Fibroblast of mammary gland (primary cell): ENCODE measurements at places on chromosomes 4 and X.

- DNase-seq = peak; percentile 65
These were observed 92.5 kb upstream of the BRS3 start for GRCh38 chrX:136395271-136395670.

DNA sequence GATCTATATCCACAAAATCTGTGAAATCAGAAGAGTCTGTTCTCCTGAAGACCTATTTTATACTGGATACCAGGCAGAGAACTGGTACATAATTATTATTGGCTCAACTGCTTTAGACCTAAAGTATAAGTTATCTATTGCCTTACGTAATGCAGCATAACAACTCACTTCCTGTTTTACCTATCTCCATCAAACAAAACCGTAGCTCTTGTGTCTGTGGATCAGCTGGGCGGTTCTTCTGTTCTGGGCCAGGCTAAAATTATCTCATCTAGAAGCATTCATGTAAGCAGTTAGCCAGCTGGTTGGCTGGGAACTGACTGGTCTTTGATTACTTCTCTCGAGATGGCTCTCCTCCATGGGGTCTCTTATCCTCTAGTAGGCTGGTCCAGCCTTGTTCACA, 57.8 kb downstream of the PPP1R2C start:
- DNase-seq = no peak

- peak; percentile 11 for DNase-seq
These were observed 12.4 kb upstream of the PIN4 start for GRCh38 chrX:72169008-72169728.

DNA sequence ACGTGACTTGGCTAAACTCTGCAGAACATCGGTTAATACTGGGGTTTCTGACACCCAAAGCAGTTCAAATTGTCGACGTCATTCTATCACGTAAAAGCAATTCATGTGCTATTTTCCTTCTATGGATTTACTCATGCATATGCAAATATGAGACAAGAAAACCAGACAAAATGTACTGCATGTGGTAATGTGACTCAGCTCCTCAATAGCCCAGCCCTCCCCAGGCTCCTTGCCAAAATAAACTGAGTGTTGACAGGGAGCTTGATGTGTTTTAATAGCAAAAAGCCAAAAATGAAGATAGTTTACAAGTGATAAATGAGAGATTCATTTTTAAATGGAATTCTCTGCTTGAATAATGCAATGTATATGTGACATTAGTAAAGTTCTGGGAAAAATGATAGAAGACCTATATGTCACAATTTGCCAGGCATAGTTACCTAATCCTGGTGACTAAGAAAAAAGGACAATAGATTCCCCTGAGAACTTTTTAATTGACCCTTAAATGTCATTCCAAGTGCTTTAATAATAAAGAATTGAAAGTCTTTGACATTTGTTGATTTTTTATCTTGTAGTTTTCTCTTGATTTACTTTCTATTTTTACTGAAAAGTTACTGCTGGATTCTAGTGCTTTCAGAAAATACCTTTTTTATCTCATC, 1700.6 kb upstream of the TENM3 start:
- peak; percentile 56 for DNase-seq

DNA sequence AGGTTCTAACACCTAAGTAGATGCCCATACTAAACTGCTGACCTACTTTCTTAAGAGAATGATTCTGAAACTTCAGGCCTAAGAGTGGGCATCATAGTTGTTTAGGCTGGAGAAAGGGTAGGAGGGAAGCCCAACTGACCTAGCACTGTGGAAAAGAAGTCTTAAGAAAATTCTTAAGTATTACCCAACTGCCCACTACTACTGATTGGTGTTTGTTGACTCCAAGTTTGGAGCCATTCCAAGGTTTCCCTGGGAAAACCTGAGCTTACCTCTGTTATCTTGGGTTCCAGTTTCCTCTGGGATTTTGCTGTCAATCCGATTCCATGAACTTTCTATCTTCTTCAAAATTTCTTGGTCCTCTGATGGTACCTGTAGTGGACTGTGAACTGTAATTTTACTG, 23.9 kb downstream of the ANKRD17 start:
- peak; percentile 7 for DNase-seq

GRCh38 chrX:107741404-107741790, 34.2 kb downstream of the TSC22D3 start:
- no peak for DNase-seq

- no peak for DNase-seq
These were observed 1.1 kb upstream of the NKX3-2 start for GRCh38 chr4:13545394-13545808.

DNA sequence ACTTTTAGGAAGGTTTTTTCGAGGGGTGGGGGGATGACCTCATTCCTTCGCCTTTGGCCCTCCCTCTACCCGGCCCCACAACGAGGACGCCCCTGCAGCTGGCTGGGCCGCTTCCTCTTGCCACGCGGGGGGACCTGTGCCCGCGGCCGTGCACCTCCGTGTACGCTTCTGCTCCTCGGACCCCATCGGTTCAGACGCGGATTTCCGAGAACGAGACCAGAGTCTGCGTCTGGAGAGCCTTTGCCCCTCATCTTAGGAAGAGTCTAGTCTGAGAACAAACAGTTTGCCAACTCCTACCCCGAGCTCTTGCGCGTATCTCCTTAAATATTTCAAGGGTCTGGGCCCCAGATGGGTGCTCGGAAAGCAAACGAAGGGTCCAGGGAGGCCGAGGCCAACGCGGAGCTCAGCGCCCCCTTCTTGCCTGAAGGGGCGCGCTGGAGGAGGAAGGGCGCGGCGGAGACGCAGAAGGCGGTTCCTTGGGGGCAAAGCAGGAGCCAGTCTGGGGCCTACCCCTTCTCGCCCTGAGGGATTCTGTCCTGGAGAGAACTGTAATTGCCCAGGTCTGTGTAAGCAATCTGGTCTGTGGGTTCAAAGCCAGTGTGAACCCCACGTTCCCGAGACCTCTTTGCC, 3.9 kb upstream of the SFRP2 start:
- no peak for DNase-seq

DNA sequence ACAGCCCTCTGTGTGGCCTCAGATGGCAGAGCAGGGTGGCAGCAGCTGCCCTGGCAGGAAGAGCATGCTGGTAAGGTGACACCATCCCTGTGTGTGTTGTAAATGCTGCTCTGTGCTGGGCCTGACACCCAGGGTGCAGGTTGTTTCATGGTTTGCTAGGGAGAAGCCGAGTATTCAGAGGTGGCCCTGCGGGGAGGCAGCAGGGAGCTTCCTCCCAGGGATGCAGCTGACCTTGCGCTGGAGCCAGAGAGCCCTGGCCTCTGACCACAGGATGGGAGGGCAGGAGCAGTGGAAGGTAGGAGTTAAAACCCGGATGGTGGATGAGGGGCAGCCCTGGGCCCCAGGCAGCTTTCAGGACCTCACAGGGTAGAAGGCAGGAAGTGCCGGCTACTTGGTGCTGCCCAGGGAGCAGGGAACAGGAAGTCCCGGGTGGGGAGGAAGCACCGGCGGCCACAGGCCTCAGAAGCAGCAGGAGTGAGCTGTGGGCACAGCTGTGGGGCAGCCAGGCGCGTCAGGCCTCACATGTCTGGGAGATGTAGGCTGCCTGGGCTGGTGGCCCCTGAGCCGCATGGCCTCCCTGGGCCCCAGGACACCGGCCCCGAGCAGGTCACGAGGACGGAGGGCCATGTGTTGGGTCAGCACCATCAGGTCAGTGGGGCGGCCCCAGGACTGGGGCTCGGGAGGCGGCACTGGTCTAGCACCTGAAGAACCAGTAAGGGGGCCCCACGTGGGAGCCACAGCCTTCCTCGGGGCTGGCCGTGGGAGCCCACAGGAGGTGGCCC, 19.1 kb downstream of the SH3BP2 start:
- DNase-seq = peak; percentile 70

GRCh38 chr4:156517546-156517945, 454.1 kb downstream of the PDGFC start:
- no peak for DNase-seq

GRCh38 chr4:145083891-145084605, 13.9 kb downstream of the ANAPC10 start:
- DNase-seq = peak; percentile 16

DNA sequence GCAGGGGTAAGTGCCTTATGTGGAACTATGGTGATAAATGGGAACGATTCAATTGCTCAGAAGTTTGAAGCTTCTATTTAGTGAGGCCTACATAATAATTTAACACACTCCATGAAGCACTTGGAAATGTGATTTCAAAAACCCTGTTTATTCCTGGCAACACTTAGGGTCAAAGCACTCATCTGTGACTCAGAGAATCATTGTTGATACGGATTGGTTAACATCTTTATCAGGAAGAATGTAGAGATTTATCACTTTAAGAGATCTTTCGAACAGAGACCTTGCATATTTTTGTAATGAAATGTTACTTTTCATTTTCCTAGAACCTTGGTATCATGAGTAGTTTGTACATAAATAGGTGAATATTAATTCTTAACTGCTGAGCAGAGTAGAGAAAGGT, 269.1 kb upstream of the SLIT2 start:
- peak; percentile 75 for DNase-seq

DNA sequence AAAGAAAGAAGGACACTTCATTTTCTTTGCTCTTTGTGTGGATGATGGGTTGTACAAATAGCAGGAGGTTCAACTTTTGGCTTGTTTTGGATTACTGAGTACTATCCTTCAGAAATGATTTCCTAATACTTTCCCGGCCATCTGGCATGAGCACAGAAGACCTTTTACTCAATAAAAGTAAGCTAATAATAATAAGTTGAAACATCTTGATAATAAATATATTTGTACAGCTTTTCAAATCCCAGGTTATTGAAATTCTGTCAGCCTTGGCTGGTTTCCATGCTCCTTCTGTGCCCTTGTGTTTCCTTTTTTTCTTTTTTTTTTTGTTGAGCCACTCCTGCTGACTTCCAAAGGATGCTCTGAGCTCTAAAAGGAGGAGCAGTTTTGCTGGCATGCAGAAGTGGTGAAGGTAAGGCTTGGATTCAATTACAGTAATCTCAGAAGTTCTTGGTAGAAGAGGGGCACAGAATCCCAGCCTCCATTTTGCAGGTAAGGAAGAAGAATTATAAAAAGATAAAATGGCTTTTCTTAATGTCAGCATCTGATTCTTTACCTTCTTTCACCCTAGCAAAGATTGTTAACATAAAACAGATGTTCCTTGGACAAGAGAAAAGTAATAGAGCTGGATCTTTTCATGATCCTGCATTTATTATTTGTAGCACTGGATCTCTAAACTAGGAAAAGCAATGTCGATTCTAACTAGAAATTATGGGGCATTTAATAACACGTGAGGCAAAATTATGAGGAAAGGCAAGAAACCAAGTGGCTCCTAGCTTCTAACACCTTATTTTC, 31.9 kb downstream of the REPS2 start:
- DNase-seq = peak; percentile 32

- DNase-seq = peak; percentile 94
These were observed 81.5 kb upstream of the EGFL6 start for GRCh38 chrX:13487731-13488505.

GRCh38 chr4:105683038-105683437, 25.5 kb downstream of the INTS12 start:
- no peak for DNase-seq
